B cell (primary cell): ENCODE measurements at places on chromosomes 1 and 21.

DNA sequence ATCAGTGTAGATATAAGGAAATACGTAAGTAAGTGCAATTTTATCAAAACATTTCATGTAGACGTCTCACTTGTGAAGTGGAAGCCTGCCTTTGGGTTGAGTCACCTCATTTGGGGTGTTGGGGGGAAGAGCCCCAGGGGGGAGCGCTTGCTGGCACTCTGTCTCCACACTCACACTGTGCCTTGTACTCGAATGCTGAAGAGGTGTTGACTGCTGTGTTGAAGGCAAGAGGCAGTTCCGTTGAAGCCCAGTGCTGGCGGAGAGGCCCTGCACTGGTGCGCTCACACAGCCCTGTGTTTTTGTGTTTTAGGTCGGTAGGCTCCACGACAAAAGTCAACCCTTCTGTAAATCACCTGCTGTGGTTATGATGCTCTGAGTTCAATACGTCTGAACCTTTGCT is 131.9 kb upstream of the COL6A1 start:
- H3K4me1 ChIP-seq, result no peaks in the 10 kb centered on the region
- H3K4me3 ChIP-seq, result no peak overlapping the region
- no peak overlapping the region for H3K27ac ChIP-seq
- H3K36me3 ChIP-seq, result no peaks in the 10 kb centered on the region
- H3K27me3 ChIP-seq, result no peaks in the 10 kb centered on the region
- no peak for DNase-seq

DNA sequence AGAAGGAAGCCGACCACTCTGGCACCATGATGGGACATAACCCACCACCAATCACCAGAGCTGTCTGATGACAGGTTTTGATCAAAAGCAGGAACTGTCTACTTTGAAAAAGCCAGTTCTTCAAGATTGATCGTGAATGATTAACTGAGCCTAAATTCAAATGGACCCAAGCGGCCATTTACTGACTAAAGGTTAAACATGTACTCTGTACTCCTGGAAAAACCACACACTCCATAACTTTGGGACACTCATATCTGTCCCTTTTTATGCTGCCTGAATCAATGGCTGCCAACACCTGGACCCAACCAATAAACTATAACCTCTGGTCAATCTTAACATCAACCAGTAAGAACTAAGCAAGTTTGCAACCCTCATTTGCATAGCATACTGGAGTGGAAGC is 206.6 kb downstream of the URB2 start:
- H3K36me3 ChIP-seq, result no peaks in the 10 kb centered on the region
- H3K4me3 ChIP-seq, result no peak overlapping the region
- no peak overlapping the region for H3K27ac ChIP-seq
- no peaks in the 10 kb centered on the region for H3K27me3 ChIP-seq
- no peak for DNase-seq
- no peaks in the 10 kb centered on the region for H3K4me1 ChIP-seq

- H3K4me3 ChIP-seq, result peak overlapping the region; percentile 19
- peak overlapping the region; percentile 32 for H3K27ac ChIP-seq
- peaks cover 32% of the 10 kb centered on the region for H3K4me1 ChIP-seq
- no peaks in the 10 kb centered on the region for H3K36me3 ChIP-seq
- H3K27me3 ChIP-seq, result no peaks in the 10 kb centered on the region
- peak; percentile 88 for DNase-seq
These were observed 11.1 kb upstream of the ARHGEF2 start for GRCh38 chr1:155989242-155990004.

GRCh38 chr1:89519779-89520358 is 4.8 kb upstream of the LRRC8B start:
- no peak overlapping the region for H3K27ac ChIP-seq
- H3K4me3 ChIP-seq, result no peak overlapping the region
- peak; percentile 68 for DNase-seq
- no peaks in the 10 kb centered on the region for H3K27me3 ChIP-seq

DNA sequence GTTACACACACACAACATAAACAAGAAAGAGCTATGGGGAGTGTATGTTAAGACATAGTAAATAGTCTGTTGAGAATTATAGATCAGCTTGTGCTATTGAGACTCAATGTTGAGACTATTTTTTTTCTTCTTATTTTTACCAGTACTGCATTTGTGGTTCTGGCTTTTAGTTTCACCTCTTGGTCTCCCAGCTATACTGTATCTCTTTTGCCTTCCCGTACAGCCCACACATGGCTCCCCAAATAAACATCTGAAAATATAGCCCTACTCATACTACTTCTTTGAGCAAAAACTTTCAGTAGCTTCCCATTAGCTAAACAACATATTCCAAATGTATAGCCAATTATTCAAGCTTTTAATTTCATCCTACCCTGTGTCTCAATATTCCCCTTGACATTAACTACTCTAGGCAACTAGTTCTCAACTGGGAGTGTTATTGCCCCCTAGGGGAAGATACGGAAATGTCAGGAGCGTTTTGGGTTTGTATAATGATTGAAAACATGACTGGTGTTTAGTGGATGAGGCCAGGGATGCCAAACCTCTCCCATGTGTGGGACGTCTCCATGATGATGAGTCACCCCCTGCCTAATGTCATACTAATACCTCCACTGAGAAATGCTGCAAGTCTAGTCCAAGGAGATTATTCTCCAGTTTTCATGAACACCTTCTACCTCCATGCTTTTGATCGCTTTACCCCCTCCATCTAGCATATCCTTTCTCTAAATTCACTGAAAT is 6.8 kb downstream of the RPE65 start:
- H3K27me3 ChIP-seq, result no peaks in the 10 kb centered on the region
- no peaks in the 10 kb centered on the region for H3K4me1 ChIP-seq
- no peaks in the 10 kb centered on the region for H3K36me3 ChIP-seq
- no peak overlapping the region for H3K27ac ChIP-seq
- no peak overlapping the region for H3K4me3 ChIP-seq

DNA sequence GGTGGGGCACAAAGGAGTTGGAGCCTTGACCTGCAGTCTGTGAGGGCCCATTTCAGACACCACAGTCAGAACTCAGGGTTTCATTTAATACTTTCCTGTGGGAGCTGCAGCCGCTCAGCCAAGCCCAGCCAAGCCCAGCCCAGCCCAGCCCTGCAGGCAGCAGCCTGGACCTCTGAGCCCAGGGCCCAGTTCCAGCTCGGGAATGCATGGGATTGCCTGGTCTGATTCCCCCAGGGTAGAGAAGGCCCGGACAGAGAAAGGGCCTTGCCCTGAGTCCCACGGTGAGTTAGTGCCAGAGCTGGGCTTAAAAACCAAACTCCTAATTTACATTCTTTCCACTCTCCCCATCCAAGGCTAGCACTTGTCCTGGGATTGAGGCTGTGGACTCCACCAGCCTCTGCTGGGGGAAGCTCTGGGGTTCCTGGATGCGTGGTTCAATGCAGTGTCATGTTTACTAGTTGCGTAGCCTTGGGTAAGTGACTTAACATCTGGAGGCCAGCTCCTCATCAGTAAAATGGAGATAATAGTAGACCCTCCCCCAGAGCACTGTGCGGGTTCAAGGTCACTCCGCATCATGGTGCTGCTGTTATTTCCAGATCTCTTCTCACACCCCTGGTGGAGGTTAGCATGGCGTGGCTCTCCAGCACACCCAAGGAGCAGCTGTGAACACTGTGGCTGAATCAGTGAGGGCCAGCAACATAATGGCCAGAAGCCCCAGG is 29.2 kb upstream of the PKP1 start:
- peak; percentile 18 for DNase-seq
- H3K4me1 ChIP-seq, result no peaks in the 10 kb centered on the region
- H3K36me3 ChIP-seq, result no peaks in the 10 kb centered on the region
- no peak overlapping the region for H3K27ac ChIP-seq

GRCh38 chr1:221880182-221880581 is 138.3 kb upstream of the DUSP10 start:
- H3K27me3 ChIP-seq, result no peaks in the 10 kb centered on the region
- H3K4me3 ChIP-seq, result no peak overlapping the region
- no peak for DNase-seq
- no peaks in the 10 kb centered on the region for H3K4me1 ChIP-seq
- H3K36me3 ChIP-seq, result no peaks in the 10 kb centered on the region

DNA sequence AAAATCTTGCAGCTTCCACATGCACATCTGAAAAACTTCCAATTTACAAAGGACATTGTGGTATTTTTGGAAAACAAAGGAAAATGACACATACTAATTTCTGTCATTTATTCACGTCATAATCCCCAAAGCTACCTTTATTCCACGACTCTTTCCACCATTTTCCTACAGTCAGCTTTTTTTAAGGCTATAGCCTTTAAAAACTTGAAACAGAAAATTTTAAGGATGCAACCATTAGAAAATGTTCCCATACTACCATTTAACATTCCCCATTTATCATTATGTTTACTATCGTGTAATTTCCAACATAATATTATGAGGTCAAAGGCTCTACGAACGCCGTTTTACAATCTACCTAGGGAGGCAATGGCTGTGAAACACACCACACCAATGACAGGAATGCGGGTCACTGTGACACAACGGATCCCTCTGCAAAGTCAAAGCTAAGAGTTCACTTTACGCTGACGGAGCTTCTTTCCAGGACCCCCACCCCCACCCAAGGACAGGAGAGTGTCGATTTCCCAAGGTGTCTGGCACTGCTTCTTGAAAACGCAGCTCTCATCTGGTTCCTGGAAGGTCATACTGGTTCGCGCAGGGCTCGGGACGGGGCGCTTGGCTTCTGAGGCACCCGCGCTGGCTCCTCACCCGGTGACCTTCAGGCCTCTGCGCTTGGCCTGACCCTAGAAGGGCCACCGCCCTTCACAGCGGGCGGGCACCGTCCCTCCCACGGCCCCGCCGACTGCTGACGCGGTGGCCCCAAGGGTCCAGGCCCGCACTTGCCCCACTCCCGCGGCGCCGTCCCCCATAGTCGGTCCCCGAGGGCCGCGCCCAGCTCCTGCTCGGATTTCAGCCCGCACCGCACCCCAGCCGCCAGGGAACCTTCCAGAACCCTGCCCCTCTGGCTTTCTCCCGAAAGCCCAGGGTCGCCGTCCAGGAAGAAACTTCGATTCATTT is 50.5 kb upstream of the ATF3 start:
- peaks cover 12% of the 10 kb centered on the region for H3K4me1 ChIP-seq
- no peaks in the 10 kb centered on the region for H3K27me3 ChIP-seq
- H3K27ac ChIP-seq, result peak overlapping the region; percentile 96
- H3K36me3 ChIP-seq, result no peaks in the 10 kb centered on the region

GRCh38 chr1:99979091-99979490 is 9.3 kb downstream of the SLC35A3 start:
- H3K4me3 ChIP-seq, result no peak overlapping the region
- no peak overlapping the region for H3K27ac ChIP-seq
- H3K4me1 ChIP-seq, result no peaks in the 10 kb centered on the region
- H3K36me3 ChIP-seq, result peaks cover 8% of the 10 kb centered on the region
- DNase-seq, result no peak

DNA sequence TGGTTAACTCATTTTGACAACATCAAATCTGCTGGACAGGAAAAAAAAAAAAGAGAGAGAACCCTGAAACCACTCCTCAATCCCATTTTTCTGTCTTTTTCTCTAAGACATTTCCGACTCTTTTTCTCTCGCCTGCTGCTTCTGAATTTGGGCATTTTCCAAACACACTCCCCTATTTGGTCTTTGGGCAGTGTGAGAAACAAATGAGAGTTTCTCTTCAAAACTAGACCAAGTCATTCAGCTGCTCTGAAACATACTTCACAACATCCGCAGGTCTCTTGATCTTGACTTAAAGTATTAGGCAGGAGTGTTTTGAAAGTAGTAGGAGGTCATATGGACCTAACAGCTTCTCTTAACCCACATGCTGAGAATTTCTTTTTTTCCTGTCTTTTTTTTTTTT is 364.8 kb upstream of the ESRRG start:
- H3K4me1 ChIP-seq, result no peaks in the 10 kb centered on the region
- no peaks in the 10 kb centered on the region for H3K27me3 ChIP-seq
- H3K36me3 ChIP-seq, result no peaks in the 10 kb centered on the region
- no peak overlapping the region for H3K4me3 ChIP-seq
- no peak for DNase-seq

DNA sequence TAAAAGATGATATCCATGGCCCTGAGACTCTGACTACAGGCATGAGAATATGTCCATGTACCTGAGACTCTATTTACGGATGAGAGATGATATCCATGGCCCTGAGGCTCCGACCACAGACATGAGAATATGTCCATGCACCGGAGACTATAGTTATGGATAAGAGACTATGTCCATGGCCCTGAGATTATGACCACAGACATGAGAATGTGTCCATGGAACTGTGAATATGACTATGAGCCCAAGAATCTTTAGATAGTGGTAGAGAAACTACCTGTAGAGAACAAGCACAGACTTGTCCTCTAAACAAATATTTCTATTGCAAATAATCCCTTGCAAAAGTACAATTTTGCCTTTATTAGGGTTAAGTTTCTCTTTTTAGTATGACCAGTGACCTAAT is 263.2 kb downstream of the PCP4 start:
- H3K4me1 ChIP-seq, result no peaks in the 10 kb centered on the region
- H3K27me3 ChIP-seq, result no peaks in the 10 kb centered on the region
- no peak overlapping the region for H3K4me3 ChIP-seq

- H3K4me3 ChIP-seq, result no peak overlapping the region
- peaks cover 4% of the 10 kb centered on the region for H3K27me3 ChIP-seq
- no peak for DNase-seq
- H3K27ac ChIP-seq, result no peak overlapping the region
- peaks cover 28% of the 10 kb centered on the region for H3K4me1 ChIP-seq
- no peaks in the 10 kb centered on the region for H3K36me3 ChIP-seq
These were observed 3.5 kb downstream of the KLHDC8A start for GRCh38 chr1:205353191-205353590.
